ENCODE measurements at places on chromosomes 4 and X.

GRCh38 chr4:83894831-83895230 lies 358.9 kb downstream of the GPAT3 start:
- no peak for DNase-seq

GRCh38 chr4:3261411-3262207 lies 12.7 kb downstream of the MSANTD1 start:
- no peak for DNase-seq

DNA sequence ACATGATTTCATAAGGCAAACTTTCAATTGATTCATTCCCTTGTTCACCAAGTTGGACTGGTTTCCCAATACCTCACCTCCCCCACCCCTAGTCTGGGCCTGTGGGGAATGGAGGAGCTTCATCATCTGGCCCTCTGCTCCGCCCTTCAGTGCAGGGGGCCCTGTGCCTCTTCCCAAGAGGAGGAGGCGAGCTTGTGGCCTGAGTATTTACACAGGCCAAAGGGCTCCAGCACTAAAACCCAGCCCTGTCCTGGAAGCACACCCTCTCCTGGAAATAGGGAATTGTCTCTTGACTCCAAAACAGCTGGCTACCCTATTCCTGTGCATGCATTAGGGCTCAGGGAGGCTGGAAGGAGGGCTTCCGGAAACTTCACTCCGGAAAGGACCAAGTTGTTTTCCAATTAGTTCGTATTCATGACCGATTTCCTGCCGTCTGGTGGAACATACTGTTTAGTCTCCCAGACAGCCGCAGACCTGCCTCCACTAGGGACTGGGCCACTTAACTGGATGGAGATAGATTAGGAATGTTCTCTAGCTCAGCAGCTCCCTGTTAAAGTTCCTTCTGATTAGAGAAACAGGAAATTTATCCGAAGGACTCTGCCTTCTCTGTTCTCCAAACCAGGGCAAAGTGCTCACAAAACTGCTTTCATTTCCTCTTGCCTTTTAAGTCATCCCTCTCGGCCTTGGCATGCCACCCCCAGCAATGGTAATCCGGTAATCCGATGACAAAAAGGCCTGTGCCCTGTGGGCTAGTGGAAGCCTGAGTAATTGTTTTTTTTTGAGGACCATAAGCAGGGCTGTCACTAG lies 5.8 kb downstream of the SRPX2 start:
- no peak for DNase-seq

- no peak for DNase-seq
Measured at GRCh38 chrX:130539721-130540321, 138.0 kb downstream of the RBMX2 start.

DNA sequence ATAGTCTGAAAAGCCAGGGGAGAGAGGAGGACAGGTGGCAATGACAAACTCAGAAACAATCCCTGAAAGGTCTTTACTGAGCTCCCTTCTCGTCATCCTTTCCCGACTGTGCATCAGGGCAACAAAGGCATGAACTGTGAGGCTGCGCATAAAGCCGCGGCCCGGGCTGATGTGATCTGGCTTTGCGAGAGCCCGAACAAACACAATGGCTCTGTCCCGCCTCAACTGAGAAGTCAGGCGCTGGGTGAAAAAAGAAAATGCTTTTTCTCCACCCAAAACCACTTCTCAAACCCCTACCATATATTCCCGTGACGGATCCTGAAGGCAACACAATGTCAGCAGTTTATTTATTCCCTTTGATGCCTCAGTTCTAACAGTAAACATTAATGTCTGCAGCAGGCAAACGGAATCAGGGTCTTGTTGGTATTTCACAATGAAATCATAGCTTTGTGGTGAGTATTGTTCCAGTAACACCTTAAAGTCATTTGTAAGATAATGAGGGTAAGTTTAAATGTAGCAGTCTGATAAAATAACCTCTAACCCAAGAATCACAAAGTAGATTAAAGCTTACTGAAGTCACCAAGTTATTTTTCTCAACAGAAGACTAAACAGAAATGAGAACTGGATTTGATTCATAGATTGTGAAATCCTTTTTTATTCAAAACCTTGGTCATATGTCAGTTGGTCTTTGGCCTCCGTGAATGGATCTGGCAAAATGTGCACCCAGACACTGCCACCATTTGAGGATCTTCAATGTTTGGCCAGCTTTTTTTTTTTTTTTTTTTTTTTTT lies 67.4 kb downstream of the APBB2 start:
- no peak for DNase-seq

GRCh38 chr4:8200302-8200975 lies 1.3 kb downstream of the SH3TC1 start:
- DNase-seq, result no peak

DNA sequence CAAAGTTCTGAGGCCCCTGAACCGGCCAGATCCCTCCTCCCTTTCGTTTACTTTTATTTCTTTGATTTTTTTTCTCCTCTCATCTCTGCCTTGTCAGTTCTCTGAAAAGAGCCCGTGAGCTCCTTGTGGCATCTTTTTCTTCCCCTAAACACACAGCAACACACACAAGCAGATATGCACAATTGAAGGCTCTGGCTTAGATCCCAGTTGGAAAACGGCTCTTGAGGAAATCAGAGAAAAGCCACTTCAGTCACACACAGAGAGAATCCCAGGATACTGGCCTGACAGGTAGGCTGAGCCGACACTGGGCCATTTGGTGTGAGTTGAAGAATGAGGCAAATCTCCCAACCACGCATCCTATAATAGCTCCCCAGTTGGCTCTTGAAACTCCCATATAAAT lies 12.9 kb downstream of the DIPK2B start:
- DNase-seq, result no peak

DNA sequence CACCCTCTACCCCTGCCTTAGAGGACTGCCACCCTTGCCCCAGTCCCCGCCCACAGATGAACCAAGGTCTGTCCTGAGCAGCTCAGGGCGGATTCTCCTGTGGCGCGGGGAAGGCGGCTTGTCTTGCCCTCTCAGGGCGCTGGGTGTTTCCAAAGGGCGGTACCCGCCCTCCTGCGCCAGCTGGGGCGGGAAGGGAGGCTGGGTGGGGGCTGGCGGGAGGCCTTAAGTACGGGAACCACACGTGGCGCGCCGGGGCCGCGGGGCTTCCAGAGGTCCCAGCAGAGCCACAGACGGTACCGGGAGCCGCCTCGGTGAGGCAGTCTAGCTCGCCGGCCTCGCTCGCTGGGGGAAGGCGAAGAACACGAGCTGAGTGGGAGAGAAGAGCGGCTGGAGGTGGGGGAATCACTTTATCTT lies 361.1 kb downstream of the MID1IP1 start:
- no peak for DNase-seq

- DNase-seq, result no peak
Measured at GRCh38 chrX:118216509-118216908, 99.9 kb upstream of the KLHL13 start.
